ENCODE measurements at places on chromosomes 12 and 14. TPM values are rescaled to one million over a fixed set of nuclear protein-coding genes. Genes with fewer than 3 reads are reported as not detected.

- DNase-seq: peak; percentile 26
Observed at GRCh38 chr14:70096866-70097265, 91.9 kb downstream of the SLC8A3 start.

Gene PAH
- not detected for total RNA-seq

DNA sequence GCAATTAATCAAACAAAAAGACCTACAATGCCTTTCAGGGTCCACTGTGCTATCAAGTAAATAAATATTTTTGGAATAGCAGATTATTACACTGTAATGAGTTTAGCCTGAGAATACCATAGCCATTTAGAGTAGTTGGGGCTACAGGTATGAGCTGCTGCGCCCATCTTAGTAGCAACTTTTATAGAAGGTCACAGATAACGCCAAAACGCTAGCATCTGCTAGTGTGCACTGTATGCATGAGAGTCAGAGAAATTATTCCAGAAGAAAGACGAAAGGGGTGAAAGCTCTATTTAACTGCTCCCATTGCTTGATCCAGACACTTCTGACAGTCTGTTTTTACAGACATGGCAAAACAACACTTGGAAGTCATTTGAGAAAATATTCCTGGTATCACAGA, 48.5 kb upstream of the SLC2A13 start:
- DNase-seq: no peak

DNA sequence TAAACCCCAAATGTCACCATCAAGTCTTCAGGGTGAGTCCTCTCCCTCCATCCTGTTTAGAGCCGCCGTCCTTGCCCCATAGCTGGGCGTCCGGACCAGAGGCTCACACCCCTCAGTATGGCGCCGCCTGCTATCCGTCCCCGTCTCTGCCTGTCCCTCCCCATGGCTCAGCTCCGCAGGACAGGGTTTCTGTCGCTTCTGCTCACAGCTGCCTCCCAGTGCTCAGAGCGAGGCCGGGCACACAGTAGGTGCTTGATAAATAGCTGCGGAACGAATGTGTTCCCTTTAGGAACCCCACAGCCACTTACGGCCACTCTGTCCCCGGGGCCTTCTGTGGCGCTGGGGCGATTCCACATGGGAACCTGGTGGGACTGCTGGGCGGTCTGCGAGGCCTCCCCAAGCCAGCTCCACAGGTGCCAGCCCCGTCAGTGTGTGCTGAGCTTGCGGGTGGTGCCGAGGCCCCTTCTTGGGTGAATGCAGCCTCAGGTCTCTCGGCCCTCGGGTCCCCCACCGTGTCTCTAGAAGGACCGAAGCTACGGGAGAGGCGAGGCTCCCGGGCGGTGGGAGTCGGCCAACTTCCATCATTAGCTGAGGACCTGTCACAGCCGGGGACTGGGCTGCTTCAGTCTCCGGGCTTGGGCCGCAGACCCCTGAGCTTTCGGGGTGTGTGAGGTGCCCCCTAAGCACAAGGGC, 63.0 kb downstream of the NOC4L start:
- no peak for DNase-seq

DNA sequence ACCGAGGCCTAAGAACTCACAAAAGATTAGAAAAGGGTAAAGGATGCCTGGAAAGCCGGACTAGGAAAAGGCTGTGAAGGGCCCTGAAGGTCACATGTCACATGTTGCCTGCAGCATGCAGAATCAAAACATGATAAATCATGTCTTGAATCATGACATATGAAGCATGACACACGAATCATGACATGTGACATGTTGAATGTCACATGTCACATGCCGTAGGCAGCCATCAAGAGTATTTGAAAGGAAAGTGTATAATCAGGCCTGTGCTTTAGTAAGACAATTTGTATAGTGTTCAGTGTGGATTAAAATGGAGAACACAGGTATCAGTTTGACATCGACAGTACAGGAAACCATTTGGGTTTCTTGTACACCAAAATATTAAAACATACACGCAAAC, 30.8 kb downstream of the IFNG-AS1 start:
- DNase-seq: no peak

DNA sequence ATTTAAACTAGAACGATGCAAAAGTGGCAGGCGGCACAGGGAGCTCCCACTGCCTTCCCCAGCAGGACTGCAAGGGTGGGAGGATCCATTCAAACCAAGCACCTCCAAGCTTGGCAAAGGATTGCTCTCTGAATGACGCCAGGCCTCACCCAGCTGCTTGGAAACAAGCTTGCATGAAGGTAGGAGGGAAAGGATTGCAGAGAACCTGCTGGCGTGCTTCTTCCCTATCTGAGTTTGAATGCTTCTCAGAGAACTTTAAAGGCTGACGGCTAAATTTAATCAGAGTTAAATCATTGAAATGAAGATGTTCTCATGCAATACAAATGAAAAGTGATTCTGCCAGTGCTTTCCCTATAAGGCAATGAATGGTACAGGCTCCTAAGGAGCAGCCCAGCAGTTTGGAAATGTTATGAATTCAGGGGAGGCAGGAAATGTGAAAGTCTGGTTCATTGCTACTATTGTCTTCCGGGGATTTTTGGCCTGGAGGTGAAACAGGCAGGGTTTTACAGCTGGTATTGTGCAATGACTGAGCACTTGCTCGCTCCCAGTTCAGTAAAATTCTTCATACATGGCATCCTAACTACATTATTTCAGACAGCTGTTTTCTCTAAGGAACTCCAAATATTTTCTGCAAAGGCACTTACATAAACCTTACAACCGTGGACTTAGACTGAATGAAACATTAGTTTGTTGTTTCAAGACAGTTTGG, 31.9 kb upstream of the DUSP6 start:
- DNase-seq: peak; percentile 9

GRCh38 chr14:24167469-24168114, 4.3 kb upstream of the REC8 start:
- DNase-seq: no peak

DNA sequence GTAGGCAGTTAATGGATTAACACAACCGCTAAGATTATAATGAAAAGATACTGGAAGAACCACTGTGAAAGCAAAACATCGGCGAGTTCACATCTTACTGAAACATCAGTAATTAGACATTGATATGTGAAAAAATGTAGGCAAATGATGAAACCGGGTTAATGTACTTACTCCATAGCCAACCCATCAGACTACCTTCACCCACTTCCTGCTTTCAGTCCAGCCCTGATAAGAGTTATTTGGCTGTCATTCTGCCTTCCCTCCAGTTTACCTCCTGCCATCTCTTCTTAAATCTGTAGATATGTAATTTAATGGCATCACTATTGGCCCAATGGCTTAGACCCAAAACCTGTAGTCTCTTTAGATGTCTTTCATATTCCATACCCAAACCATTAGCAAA, 46.0 kb upstream of the LGR5 start:
- DNase-seq: no peak

Gene VEZT
- total RNA-seq: 89.9 TPM

DNA sequence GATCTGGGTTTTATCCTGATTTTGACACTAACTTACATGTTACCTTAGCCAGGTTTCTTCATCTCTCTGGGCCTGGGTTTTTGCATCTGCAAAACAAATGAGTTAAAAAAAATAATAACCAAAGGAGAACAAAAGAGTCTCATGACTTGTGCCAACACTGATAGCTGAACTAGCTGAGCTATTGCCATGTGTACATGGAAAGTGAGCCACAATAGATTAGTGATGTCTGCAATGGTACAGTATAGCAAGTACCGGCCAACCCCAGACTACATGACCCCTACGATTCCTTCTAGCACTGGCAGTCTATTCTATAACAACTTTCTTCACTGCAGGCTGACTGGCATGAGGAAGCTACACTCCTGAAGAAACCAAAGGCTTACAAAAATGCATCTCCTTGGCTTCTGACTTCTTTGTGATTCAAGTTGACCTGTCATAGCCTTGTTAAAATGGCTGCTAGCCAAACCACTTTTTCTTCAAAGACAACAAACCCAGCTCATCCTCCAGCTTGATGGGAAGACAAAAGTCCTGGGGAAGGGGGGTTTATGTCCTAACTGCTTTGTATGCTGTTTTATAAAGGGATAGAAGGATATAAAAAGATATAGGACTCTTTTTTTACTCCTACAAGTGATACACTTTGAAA, 123.7 kb downstream of the DAD1 start:
- DNase-seq: no peak

- DNase-seq: peak; percentile 92
Observed at GRCh38 chr14:96100161-96101064, 61.3 kb downstream of the C14orf132 start.

Gene PXMP2
- total RNA-seq: 18.6 TPM

Gene C12orf54
- total RNA-seq: not detected

DNA sequence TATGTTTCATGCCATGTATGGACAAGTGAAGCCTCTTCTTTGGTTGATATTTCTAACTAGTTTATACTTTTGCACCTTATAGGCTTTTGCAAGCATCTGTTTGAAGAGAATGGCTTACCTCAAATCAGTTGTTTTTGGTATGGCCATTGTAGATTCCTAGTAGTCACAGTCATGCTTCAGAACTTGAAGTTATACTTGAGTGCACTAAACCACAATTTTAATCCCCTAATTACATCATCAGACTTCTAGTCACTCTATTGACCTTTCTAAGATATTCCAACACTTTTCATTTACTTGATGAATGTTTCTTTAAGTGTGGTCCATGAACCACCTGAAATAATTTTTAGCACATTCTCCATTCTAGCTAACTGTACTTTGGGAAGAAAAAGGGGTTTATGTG, 18.6 kb upstream of the KLRB1 start:
- no peak for DNase-seq

Gene ZFYVE26
- 28.9 TPM for total RNA-seq

DNA sequence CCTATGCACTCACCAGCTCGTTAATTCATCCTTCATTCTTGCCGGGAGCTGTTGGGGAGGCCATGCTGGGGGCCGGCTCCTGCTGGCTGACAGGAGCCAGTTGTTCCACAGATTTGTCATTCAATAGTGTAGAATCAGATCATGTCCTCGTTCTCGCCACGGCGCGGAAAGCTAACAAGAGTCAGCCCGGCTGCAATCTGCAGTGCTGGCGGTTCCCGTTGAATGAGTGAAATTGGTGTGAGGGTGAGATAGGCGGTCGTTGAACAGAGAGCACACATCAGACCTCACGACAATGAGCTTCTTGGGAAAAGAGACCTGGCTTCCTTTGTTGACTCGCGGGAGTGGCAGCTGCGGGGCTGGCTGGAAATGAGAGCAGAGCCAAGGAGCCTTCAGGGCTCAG, 57.5 kb downstream of the KIF26A start:
- DNase-seq: no peak

DNA sequence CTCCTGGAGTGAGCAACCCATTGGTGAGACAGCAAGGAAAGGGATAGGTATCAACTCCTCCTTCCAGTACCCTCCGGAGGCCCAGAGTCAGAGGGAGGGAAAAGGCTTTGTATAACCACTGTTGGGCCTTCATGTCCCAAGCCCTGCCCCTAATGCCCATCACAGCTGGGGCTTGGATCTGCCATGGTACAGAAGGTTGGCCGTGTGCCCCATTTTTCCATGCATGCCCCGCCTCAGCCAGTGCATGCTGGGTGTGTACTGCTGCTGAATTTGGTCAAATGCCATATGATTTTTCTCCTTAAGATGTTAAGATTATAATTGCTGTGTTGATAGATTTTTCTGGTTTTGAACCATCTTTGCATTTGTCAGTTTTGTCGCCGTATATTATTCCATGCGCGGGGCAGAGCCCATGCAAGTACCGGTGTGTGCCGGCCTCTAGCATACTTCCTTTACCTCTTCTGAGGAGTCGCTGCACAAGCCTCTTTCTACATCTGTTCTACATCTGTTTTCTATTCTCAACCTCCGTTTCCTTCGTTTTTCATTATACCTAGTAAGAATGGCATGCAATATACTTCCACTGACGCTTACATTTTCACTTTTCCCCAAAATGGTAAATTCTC, 26.6 kb downstream of the PPP2R5C start:
- no peak for DNase-seq

GRCh38 chr12:9032202-9032964, 43.0 kb downstream of the KLRG1 start:
- DNase-seq: no peak
